ENCODE measurements at places on chromosomes 2 and 18.

DNA sequence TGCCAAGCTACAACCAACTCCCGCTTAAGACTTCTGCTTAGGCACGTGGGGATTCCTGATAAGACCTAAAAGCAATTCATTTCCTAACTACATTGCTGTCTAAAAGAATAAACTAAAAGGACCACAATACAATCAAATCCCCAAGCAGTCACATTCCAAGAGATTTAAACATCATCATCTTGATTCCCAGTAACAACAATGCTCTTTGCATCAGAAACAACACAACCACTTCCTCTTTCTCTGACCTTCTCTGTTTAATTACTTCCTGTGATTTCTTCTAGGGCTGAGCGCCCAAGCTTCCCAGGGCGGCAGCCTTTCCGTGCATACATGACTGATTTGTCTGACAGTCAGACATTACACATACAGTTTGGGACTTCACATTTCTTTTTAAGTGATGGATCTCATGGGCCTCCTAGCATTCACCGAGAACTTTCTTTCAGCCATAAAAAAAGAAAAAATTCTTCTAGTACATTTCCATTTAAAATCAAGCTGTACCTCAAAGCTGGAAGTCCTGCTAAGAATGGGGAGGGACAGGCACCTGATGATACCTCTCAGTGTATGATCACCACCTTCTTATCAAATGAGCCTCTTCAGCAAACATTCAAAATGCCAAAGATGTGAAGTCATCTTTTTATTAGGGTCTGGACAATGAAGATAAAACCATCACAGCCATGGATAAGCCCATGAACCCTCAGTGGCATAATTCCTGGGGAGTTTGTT lies 11.5 kb downstream of the SPRED2 start:
- DNase-seq: no peak

DNA sequence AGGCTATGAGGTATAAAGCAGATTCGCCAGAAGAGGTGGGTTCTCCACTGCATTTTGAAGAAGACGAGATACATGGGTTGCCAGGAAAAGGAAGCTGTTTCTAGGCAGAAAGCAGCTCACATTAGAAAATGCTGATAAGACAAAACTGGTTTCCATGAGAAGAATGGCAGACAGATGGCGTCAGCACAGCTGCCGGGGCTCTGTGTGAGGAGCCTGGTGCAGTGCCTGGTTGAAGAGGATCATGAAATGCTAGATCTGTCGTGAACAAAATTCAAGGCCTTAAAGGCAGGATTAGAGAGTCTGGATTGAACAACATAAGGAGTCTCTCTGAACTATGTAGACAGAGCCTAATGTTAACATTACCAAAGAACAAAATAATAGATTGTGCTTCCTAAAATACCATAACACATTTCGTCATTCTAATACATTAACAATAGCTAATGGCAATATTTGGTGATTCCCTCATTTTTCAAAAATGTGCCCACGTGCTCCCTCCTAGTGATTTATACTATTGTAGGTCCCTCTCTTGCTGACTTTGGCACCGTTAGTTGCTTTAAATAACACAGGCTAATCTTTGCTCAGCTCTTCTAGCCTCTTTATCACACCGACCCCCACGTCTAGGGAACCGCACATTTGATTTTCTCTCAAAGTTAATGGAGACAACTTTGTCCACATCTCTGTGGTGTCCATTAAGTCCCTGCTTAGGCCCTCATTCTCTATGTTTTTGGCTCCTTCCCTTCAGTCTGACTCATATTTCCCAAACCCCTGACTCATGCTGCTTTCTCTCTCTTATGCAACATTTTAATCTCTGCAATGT lies 38.2 kb downstream of the EFEMP1 start:
- no peak for DNase-seq

- DNase-seq: no peak
Measured at GRCh38 chr2:109266998-109267854, 138.2 kb downstream of the SH3RF3 start.

GRCh38 chr2:154439156-154439555 lies 259.3 kb upstream of the KCNJ3 start:
- DNase-seq: no peak

GRCh38 chr2:108594132-108594981 lies 60.1 kb downstream of the LIMS1 start:
- DNase-seq: no peak

- DNase-seq: no peak
Measured at GRCh38 chr2:150732064-150732463, 244.6 kb upstream of the RND3 start.

- DNase-seq: no peak
Measured at GRCh38 chr2:74174909-74175308, 3.8 kb downstream of the MOB1A start.

DNA sequence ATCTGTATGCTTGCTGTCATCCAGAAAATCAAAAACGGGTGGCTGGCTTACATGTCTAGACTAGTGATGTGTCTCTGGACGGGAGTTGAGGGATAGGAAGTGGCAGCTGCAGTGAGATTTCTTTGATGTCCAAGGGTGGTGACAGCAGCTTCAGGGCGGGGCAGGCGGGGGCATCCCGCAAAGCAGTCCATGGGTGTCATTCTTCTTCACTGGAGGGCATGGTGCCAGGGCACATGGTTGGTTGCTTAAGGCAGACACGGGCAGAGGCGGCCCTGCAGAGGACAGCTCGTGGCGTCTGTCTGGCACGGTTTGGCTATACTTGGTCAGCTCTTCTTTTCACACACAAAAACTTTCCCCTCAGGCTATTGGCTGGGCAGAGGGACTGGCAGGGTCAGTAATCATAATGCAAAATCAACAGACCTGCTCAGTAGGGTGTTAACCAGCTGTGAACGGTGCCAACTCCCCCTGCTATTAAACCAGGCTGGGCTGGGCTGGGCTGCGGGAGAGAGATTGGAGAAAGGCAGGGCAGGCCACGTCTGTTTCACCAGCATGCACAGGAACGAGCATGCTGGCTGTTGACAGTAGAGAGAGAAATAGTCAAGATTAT lies 63.7 kb downstream of the COL4A3 start:
- DNase-seq: no peak

GRCh38 chr18:45108754-45109153 lies 428.1 kb downstream of the SETBP1 start:
- DNase-seq: no peak

DNA sequence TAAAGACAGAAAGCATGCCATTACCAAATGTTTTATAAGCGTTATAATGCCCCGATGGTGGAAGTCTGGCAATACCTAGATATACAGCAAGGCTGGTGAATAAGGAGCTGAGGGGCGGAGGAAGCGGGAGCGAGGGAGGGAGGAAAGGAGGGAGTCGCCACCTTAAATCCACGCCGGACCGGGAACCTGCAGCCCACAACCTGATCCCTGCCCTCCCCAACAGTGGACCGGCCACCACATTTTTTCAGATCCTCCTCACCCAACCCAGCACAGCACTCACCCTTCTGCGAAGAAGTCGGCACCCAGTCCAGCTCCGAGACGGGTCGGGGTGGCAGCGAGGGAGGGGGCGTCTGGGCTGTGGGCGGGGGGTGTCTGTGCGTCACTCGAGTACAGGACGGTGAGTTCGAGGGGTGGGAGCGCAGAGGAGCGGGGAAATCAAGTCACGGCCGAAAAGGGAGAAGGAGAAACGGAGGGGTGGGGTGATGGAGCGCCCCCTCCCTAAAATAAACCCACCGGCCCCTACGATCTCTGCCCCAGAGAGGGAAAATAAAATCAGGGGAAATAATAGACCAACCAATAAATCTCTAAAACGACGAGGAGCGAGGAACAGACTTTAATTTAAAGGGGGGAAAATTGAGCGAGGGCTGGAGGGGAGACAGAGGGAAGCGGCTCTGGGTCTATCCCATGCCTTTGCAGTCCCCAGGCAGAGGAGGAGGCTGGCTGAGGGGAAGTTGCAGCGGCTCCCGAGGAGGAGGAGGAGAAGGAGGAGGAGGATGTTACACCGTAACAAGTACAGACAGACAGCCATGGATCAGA lies 96.5 kb upstream of the SERTAD2 start:
- DNase-seq: peak; percentile 18

DNA sequence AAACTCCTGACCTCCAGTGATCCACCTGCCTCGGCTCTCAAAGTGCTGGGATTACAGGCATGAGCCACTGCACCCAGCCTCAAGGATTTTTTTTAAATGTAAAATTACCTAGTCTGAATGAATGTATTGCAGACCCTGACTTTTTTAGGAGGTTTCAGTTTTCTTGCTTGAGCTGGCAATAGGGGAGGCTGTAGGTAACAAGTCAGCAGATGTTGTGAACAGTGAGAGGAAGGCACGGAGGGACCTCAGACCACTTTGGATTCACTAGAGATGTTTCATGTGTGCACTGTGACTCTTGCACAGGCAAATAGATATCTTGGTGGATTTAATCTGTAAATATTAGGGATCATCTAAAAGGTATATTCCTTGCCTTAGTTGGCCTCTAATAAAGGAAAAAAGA lies 6.4 kb downstream of the NDUFV2 start:
- no peak for DNase-seq

- no peak for DNase-seq
Measured at GRCh38 chr2:237725661-237726060, 72.9 kb upstream of the RBM44 start.

- DNase-seq: no peak
Measured at GRCh38 chr2:49123600-49123999, 30.7 kb downstream of the FSHR start.

- no peak for DNase-seq
Measured at GRCh38 chr2:233406865-233407264, 52.6 kb downstream of the DGKD start.

DNA sequence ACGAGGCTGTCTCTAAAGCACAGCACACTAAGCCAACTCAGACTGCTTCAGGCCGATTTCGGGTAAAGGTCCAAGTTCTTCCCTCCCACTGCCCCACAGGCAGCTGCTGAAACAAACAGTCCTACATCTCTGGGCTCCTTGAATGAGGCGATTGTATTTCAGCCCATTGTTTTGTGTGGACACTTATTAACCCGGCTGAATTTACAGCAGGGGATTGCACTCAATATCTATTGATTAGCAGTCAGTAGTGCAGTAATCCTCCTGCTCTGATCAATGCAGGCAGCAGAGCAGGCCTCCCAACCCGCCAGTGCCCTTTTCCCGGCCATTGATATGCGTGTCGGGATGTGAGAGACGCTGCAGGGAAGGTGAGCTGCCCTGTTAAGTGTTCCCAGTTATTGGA lies 330.1 kb downstream of the CMPK2 start:
- DNase-seq: no peak

GRCh38 chr2:201157694-201158093 lies 25.2 kb upstream of the CASP10 start:
- DNase-seq: no peak

GRCh38 chr2:64931246-64932115 lies 57.7 kb upstream of the SLC1A4 start:
- DNase-seq: no peak

GRCh38 chr18:64090876-64091275 lies 58.0 kb downstream of the LINC00305 start:
- no peak for DNase-seq

DNA sequence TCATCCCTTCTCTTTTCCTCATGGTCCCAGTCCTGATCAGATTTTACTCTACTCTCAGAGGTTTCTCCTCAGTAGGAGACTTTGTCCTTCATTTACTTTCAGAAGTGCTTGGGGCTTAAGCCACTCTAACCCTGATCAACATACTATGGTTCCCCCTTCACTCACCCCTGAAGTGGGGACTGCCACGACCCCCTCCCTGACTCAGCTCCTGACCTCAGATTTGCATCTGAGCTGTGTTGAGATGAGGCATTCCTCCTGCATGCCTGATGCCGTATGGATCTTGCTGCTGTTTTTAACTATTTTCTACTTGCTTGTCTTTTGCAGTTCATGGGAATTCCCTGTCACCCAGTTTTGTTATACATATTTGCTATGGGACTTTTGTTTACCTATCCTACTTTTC lies 306.7 kb upstream of the CHST9 start:
- DNase-seq: no peak

GRCh38 chr2:52365946-52366345 lies 1334.0 kb upstream of the NRXN1 start:
- DNase-seq: no peak

GRCh38 chr18:1045658-1046057 lies 141.0 kb downstream of the ADCYAP1 start:
- no peak for DNase-seq

DNA sequence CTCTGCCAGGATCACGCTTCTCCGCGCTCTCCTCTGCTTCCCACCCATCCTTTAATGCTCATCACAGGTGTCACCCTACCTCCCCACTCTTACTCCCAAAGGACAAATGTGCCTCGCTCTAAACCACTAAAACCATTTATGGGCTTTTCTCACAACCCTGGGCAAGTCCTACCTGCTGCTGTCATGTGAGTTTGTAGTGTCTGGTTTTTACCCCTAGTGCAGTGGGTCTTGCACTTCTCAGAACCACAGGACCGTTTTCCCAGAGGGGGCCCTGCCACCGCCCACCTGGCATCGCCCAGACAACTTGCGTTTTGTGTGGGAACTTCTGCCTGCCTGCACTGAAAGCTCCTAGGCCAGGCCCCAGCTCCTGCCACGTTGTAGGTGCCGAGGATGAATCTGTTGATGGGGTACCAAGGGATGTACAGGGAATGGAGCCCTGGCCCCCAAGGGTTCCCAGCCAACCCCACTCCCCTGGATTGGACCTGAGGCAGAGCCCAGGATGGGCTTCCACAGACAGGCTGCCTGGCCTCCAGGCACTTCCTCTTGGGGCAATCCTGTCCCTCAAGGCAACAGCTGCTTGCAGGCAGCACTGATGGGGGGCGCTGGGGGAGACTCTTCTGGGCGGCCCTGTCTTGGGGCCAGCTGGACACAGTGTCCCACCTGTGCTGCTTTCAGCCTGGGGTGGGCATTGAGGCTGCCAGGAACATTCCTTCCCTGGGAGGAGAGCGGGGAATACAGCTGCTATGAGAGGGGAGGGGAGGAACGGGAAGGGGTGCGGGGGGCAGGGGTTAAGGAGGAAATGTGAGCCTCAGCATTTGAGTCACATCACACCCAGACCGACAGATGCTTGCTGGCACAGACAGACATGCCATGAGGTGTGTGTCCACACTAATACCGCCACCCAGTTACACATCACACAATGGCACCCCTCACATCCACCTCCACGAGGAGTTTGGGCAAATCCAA lies 176.3 kb downstream of the ZFP36L2 start:
- no peak for DNase-seq

DNA sequence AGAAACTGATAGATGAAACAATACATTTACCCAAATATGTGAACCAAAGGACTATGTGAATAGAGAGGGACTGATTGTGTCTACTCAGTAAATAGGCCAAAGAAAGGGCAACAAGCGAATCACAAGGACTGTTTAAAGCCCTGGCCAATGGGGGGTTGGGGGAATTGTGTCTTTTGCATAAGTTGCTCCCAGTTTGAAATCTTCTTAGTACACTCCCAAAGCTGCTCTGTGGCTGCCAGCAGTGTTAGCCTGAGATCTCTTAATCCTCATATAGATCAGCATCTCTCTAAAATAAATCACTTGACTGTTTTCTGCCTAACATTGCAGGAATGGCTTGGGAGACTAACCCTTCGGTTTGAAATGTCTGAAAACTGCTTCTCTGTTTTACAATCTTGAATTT lies 236.4 kb downstream of the PLCL1 start:
- DNase-seq: no peak
